Stimulated activated memory B cell treated with anti-CD40 and anti-IgM and Interleukin-4, amounts not matched to agents 10 μg/mL and 1 μg/mL and 100 μg/mL, for 72 hours (primary cell): ENCODE measurements at places on chromosomes 13 and 19.

- ATAC-seq: no peak
Measured at GRCh38 chr13:113162783-113163685, 4.6 kb downstream of the PROZ start.

DNA sequence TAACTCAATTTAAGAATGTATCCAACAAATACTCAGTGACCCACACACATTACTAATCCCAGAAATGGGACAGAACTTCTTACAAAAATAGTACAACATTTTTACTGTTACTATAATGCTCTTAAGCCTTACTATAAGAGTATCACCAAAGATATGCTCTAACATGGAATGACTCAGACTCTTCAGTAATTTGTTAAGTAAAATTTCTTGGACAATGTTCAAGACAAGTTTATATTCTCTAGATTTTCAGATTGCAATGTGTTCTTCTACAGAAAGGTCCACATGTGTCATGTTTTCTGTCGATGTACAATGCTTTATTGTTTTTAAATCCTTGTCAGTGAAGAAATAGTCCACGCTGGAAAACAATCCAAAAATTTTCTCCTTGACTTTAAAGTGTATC lies 66.3 kb upstream of the RFXAP start:
- ATAC-seq: no peak

- no peak for ATAC-seq
Measured at GRCh38 chr19:3020321-3020960, 8.6 kb downstream of the TLE2 start.

DNA sequence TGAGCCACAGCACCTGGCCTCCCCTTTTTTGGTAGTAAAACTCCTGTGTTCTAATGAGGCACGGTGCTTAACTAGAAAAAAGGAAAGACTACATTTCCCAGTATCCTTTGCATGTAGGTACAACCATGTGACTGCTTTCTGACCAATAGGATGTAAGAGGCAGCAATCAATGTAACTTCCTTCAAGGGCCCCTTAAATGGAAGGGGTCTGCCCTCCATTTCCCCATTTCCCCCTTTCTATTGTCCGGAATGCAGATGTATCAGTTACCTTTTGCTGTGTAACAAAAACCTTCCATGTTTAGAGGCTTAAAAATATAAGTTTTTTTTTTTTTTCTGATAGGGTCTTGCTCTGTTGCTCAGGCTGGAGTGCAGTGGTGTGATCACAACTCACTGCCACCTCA lies 2.2 kb downstream of the GPR32 start:
- ATAC-seq: no peak

- no peak for ATAC-seq
Measured at GRCh38 chr13:100497389-100497788, 91.2 kb downstream of the GGACT start.

DNA sequence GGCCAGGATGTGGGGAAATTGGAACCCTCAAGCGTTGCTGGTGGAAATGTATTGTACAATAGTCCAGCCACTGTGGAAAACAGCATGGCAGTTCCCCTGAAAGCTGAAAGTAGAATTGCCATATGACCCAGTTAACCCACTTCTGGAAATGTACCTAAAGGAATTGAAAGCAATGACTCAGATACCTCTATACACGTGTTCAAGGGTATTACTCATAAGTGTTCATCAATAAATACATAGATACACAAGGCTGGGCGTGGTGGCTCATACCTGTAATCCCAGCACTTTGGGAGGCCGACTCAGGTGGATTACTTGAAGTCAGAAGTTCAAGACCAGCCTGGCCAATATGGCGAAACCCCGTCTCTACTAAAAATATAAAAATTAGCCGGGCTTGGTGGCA lies 71.9 kb upstream of the IRS2 start:
- ATAC-seq: no peak
